ENCODE measurements at places on chromosomes 16 and 17. TPM values are rescaled to one million over a fixed set of nuclear protein-coding genes. Genes with fewer than 3 reads are reported as not detected.

Gene CCL1
- total RNA-seq = not detected

Gene TTYH2
- total RNA-seq = 6.9 TPM

- ATAC-seq = no peak
These were observed 1.2 kb downstream of the NFATC3 start for GRCh38 chr16:68086336-68086841.

DNA sequence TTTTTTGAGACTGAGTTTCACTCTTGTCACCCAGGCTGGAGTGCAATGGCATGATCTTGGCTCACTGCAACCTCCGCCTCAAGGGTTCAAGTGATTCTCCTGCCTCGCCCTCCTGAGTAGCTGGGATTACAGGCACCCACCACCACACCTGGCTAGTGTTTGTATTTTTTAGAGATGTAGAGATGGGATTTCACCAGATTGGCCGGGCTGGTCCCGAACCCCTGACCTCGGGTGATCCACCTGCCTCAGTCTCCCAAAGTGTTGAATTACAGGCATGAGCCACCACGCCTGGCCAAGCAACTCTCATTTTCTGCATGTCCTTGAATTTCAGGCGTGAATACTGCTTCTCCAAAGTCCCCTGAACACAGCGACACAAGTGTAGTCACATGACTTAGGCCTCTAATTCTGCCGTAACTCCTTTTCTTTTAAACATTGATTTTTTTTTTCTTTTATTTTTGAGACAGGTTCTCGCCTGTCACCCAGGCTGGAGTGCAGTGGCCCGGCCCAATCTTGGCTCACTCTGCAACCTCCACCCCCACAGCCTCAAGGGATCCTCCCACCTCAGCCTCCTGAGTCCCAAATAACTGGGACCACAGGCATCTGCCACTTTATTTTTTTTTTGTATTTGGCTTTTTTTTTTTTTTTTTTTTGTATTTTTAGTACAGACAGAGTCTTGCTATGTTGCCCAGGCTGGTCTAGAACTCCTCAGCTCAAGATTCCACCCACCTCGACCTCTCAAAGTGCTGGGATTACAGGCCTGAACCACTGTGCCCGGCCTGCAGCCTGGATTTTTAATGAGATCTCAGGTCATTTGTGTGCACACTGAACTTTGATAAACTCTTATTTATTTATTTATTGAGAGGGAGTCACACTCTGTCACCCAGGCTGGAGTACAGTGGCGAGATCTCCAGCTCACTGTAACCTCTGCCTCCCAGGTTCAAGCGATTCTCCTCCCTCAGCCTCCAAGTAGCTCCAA is 124.6 kb downstream of the KCNJ18 start:
- no peak for ATAC-seq

DNA sequence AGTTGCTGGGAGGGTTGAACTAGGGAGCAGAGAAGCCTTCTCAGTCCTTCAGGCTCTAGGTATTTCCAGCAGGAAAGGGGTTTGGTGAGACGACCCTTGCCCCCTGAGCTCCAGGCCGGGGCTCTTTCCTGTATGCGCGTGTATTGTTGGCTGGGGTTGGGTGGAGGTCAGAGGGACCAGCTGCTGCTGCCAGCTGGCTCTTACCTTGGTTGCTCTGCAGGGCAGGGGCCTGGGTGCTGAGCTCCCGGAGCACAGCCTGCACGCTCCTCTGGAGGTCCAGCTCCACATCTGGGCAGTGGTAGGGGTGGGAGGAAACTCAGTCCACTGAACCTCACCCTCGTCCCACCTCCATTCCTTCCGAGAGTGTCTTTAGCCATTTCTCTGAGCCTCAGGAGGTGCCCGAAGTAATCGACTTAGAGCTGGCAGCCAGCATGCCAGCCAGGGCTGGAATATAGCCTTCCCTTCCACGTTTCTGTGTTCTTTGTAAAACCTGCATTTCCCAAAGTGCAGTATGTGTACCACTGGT is 28.0 kb downstream of the PIK3R6 start:
- ATAC-seq = no peak

- no peak for ATAC-seq
These were observed 51.9 kb downstream of the PLCG2 start for GRCh38 chr16:81830845-81831540.

GRCh38 chr16:82628088-82628423 is 1.3 kb downstream of the CDH13 start:
- ATAC-seq = no peak

DNA sequence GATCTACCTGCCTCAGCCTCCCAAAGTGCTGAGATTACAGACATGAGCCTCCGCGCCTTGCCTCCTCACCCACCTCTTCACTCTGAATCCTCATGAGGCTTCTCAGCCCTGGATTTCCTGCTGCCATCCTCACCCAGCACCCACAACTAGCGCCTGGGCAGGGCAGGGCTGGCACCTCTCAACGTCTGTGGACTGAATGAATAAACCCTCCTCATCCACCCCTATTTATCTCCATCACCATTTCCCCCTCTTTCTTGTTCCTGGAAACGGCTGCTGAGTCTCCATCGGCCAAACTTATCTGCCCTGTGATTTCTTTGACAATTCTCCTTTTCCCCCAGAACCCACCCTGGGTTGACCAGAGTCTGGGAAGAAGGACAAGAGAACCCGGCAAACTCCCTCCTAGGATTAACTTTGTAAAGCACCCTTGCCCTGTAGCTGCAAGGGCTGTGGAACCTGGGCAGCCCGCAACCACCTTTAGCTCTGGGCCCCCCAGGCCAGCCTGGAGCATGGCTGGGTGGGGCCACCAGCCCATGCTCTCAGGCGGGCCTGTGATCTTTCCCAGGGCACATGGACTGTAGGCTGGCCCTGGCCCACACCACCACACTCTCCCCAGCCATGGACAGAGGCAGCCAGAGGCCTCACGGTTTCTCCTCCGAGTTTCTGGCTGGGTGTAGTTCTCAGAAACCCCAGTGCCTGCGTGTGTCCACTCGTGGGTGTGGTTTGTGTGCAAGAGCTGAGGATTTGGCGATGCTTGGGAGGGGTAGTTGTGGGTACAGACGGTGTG is 2.4 kb downstream of the SPN start:
- peak; percentile 21 for ATAC-seq

- ATAC-seq = no peak
These were observed 128.4 kb downstream of the CDH11 start for GRCh38 chr16:64993464-64993863.

All from motor neuron (in vitro differentiated cells).